ENCODE measurements at places on chromosomes 12 and 14.

GRCh38 chr12:47382305-47382704 lies 302.5 kb upstream of the AMIGO2 start:
- DNase-seq, result no peak

- no peak for DNase-seq
Measured at GRCh38 chr14:105487449-105487985, 831 bp downstream of the CRIP1 start.

GRCh38 chr12:52613384-52614030 lies 4.9 kb downstream of the KRT73 start:
- DNase-seq, result no peak

DNA sequence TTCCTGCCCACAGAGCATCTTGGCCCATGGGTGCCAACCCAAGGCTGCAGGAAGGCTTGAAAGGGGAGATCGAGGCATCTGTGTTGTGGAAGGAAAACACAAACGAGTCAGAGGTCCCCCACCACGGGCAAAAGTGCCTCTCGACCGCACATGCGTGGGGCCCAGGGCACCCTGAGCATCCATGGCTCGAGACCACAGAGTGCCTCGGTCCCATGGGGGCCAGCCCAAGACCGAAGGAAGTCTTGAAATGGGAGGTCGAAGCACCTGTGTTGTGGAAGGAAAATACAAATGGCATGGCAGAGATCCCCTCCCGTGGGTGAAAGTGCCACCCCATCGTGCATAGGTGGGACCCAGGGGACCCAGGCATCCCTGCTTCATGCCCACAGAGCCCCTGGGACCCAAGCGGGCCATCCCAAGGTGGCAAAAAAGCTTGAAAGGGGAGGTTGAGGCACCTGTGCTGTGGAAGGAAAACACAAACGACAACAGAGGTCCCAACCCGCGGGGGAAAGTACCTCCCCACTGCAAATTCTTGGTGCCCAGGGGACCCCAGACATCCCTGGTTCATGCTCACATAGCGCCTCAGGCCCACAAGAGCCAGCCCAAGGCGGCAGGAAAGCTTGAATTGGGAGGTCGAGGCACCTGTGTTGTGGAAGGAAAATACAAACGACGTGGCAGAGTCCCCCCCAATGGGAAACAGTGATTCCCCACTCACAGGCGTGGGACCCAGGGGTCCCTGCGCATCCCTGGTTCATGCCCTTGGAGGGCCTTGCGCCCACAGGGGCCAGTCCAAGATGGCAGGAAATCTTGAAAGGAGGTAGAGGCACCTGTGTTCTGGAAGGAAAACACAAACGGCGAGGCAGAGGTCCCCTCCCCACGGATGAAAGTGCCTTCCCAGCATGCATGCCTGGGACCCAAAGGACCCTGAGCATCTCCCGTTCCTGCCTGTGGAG lies 373.0 kb downstream of the ALG10 start:
- peak; percentile 1 for DNase-seq

- no peak for DNase-seq
Measured at GRCh38 chr14:24231263-24232120, 675 bp downstream of the NEDD8 start.

GRCh38 chr12:101501410-101501995 lies 26.4 kb downstream of the SPIC start:
- no peak for DNase-seq

DNA sequence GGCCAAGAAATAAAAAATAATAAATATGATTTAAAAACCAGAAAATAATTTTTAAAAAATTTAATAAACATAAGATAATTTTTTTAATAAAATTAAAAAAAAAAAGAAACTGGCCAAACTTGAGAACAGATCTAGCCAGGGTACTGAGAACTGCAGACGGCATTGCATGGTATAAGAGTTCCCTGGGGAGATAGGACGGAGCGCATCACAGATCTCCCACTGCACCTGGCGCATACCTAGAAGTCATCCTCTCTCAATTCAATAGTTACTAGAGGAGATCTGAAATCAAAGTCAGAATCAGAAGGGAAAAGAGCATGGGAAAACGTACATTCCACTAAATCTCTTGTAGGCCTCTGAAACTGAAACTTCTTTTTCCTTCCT lies 58.9 kb upstream of the BCL2L14 start:
- DNase-seq, result no peak

- no peak for DNase-seq
Measured at GRCh38 chr14:34003082-34003668, 52.3 kb upstream of the EGLN3 start.

GRCh38 chr12:29796823-29797263 lies 13.1 kb upstream of the TMTC1 start:
- DNase-seq, result peak; percentile 19

DNA sequence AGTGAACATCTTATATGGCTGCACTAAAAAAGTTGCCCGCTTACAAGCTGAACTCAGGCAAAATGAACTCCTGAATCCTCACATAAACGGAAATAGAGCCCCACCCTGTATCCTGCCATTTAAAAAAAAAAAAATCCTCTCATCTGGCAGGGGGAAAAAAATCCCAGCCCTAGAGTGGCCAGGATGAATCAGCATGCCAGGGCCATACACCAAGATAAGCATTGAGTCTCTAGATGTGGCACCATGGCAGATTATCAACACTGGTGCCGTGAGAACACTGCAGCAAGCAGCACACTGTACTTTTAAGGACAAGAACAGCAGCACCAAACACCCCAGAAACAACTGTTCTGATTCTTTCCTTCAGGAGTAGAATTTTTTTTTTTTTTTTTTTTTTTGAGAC lies 65.5 kb downstream of the RASSF3 start:
- DNase-seq, result no peak

DNA sequence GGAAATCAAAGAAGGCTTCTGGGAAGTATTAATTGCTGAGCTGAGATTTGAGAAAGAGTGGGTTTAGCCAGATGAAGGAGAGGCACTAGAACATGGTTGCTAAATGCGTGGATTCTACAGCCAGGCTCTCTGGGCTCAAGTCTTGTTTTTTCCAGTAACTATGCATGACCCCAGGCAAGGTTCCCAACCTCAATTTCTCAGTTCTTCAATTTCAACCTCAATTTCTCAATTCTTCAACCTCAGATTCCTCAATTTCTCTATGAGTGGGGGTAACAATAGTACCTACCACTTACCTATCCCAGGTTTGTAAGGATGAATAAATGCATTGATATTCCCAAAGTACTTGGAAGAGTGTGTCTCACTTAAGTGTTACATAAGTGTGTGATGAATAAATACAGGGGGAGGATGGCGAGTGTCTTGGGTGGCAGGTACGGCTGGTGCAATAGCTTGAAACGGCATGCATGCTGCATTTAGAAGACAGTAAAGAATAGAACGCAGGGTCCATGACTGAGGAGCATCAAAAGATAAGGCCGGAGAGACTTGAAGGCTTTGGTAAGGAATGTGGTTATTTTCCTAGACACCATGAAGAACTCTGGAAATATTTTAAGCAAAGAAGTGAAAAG lies 149.1 kb upstream of the ATP2B1 start:
- no peak for DNase-seq

- DNase-seq, result no peak
Measured at GRCh38 chr14:80523518-80524117, 312.3 kb upstream of the DIO2 start.

- DNase-seq, result no peak
Measured at GRCh38 chr12:50768391-50768790, 4.5 kb downstream of the ATF1 start.

DNA sequence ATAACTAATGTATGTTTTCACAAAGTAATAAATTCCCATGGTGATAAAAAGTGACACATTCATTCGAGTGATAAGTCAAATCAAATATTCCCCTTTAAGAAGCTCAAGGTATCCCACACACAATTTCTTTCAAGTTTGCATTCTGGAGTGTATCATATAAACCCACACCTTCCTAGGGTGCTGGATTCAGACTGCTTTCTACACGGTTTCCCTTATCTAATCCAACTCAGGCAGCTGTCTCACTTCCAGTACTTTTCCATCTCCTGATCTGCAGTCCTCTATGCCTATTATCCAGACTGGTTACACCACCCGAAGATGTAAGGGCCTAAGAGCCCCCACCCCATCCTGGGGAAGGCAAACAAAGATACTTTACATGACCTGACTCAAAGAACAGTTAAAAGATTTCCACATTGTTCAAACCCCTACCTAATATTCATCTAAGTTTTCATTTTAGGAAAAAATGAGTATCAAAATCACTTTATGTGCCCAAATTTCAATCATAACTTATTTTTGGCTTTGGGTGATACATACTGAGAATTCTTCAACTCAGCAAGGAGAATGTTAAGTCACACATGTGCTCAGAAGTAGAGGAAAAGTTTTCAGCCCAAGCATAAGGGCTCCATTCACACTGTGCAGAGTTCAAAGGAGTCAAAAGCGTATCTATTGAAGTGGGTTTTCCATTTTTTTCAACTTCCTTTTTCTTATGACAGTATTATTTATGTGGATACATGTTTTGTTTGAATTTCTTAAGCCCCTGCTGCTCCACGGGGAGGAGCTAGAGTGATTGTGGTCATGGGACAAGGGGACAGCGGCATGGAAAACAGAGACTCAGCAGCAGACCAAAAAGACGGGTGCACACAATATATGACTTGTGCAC lies 41.8 kb downstream of the CORO1C start:
- no peak for DNase-seq

DNA sequence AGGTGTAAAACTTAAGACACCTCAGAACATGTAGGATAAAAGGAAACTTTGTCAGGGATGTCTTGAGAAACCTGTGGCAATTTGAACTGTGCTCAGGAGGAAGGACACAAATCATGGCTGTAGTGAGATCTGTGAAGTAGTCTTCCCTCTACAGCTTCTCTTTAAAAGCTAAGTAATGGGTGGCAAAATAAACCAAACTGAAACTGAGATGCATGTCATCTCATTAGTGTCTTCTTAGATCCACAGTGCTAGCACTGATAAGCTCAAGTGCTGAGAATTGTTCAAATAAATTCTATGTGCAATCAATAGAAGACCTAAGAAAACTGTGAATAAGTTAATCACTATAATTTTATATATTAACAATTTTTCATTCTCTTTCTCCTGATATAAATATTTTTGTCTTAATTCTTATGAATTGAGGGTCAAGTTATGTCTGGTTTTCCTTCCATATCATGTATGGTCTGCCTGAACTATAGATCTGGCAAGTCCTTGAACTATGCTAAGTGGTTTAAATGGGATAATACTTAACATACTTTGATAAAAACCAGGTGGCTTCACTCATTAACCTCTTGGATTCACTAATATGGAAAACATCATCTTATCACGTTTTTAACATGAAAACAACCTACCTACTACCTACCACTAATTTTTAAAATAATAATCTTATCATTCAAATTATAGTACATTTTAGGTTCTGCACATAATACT lies 27.2 kb downstream of the SYT1 start:
- DNase-seq, result no peak

GRCh38 chr14:47022721-47023120 lies 371.1 kb upstream of the RPL10L start:
- DNase-seq, result no peak

DNA sequence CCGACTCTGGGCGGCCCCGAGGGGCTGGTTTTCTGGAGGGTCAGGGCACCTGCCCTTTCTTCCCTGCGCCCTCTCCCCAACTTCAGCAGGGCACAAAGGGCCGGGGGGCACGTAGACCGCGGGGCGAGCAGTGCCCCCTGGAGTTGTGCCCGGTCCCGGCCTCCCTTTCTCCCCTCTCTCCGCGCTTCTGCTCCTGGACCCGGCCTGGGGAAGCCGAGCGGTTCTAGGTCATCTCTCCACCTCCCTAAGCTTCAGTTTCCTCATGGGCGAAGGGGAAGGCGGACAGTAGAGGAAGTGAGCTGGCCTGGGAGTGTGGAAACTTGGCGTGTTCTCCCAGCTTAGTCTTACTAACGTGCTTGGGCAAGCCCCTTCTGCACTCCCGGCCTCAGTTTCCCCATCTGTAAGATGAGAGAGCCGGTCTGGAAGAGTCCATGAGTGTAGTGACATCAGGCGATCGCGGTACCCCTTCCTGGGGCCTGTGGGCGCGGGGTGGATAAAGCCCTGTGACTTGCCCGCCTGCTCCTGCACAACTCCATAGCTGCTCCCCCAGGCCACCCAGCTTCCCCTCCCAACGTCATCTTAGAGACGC lies 158.6 kb upstream of the PARP11 start:
- DNase-seq, result no peak

DNA sequence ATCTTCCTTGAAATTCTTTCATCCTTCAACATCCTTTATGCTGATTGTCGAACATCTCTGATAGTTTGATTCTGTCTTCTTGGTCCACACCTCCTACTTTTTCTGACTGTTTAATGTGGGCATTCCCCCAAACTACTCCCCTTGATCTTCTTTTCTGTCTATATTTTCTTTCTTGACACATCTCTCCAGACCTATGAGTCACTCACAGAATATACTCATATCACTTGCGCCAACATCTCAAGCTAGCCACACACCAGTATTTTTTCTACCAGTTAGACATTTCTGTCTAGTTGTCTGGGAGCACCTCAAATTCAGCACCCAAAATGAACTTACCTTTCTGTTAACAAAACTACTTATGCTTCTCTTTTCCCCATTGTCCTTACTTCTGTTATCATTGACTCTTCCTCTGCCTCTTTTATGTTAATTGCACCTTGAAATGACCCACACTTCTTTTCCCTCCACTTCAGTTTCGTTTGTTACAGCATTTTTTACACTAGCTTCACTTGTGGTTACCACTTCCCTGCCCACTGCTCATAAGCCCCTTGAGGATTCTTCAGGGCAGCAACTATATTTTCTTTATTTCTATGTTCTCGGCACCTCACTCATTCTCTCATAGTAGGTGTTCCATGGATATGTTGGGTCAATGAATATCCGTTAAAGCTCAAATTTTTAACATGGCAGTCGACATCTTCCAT lies 33.5 kb downstream of the TSHR start:
- no peak for DNase-seq

DNA sequence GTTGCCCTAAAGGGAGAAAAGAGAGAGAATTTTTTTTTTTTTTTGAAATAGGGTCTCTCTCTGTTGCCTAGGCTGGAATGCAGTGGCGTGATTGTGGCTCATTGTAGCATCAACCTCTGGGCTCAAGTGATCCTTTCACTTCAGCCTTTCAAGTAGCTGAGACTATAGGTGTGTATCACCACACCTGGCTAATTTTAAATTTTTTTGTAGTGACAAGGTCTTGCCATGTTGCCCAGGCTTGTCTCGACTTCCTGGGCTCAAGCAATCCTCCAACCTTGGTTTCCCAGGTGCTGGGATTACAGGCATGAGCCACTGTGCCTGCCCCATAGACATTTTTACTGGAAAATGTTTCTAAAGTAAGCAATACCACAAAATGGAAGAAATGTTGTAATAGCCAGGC lies 36.8 kb downstream of the YARS2 start:
- DNase-seq, result no peak

GRCh38 chr12:67546746-67547145 lies 101.8 kb upstream of the DYRK2 start:
- DNase-seq, result no peak

DNA sequence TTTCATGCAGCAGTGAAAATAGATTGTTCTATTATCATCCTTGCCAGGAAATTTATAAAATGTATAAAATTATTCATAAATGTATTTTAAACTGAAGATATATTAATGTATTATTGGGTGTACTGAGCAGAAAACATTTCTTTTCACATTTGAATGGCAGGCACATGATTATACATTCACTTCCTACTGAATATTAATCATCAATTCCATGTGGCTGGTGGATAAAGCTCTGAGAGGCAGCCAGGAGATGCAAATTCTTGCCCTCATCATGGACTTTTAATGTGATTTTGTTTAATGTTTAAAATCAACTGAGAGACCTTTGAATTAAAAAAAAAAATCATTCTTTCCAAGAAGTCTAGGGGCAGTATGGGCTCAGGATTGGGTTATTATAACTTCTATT lies 40.8 kb downstream of the ANO6 start:
- no peak for DNase-seq

GRCh38 chr12:127300753-127301152 lies 966.2 kb upstream of the TMEM132C start:
- DNase-seq, result no peak

GRCh38 chr14:71168564-71169427 lies 261.5 kb downstream of the PCNX1 start:
- peak; percentile 36 for DNase-seq
